Ammon's horn (tissue), 1 donor: ENCODE measurements at places on chromosomes 2 and 18.

DNA sequence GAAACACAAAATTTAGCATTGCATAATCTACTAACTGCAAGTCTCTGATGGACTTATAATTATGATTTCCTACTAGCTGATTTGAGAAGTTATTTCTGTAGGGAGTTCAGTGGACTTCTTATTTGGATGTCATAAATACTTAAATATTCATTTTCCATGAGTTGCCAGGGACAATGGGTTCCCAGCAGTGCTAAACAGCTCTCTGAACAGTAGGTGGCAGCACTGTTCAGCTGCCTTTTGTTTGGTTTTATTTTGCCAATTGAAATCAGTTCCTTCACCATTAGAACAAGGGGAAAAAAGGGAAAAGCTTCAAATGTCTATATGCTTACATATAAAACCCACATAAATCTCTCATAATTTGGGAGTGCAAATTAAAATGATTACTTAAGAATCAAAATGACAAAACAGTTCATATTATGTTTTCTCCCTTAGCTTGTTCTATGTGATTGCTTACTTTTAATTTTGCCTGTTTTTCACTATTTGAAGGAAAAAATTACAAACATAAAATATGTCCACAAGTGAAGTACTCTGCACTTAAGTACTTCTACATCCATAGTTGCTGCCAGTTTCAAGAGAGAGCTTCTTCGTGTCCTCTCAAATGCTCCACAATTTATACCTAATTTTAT lies 898.9 kb downstream of the CPS1 start:
- peak; percentile 79 for DNase-seq

GRCh38 chr18:24704946-24705630 lies 244.7 kb downstream of the HRH4 start:
- DNase-seq = no peak

DNA sequence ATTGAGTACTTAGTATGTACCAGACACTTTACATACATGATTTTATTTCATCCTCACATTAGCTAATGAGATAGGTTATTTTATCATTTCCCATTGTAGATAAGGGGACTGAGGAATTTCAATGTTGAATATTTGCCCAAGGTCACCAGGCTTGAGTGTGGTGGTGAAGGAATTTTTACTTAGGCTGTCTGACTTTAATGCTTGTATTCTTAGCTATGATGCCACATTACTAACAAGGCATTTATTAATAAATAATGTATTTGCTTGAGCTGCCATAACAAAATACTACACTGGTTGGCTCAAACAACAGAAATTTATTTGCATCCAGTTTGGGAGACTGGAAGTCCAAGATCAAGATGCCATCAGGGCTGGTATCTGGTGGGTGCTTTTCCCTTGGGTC lies 250.9 kb downstream of the GPD2 start:
- DNase-seq = no peak

DNA sequence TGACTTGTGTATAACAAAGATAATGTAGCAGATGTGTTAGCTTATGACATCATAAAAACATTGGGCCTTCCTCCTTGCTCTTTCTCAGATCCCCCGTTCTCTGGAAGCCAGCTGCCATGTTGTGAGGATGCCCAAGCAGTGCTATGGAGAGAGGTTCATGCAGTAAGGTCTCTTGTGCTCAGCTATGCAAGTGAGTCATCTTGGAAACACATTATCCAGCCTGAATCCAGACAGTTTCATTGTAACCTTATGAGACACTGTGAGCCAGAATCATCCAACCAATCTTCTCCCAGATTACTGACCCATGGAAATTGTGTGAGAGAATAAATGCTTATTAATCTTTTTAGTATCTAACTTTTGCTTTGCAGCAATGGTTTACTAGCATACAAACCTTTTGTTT lies 60.8 kb downstream of the ST6GAL2 start:
- no peak for DNase-seq

DNA sequence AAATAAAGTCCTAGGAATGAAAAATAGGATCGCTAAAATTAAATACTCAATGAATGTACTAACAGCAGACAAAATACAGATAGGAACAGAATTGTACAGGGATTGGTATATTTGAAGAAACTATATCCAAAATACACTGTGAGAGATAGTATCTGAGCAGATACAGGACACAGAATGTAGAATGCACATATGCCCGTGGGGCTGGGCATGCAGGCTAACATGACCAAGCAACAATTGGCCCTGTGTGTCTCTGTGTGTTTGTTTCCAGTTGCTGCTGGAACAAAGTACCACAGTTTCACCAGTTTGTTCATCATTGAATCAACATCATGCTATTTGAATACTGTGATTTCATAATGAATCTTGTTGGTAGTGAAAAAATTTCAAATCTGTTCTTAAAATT lies 127.6 kb downstream of the PMAIP1 start:
- peak; percentile 79 for DNase-seq

DNA sequence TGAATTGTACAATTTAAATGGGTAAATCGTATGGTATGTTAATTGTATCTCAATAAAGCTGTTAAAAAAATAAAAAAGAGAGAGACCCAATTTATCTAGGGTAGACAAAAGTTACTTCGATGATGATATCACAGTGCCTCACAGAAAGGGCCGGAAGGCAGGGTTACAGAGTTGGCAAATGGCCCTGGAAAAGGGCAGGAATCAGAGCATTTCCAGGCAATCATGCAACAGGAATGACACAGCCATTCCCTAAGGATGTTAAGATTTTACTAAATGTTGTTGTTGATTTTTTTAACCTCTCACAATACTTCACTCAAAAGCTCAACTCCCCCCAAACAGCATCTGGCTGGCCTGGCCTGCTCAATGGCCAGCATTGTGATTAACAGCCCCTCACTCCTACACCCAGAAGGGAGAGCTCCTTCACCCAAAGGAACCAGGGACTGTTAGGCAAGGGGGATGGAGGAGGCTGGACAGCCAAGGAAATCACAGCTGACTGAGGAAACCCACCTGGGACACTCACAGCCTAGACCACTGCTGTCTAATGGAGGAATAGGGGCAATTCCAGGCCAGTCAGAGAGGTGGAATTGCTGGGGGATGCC lies 7.7 kb upstream of the SP100 start:
- DNase-seq = no peak

- DNase-seq = no peak
These were observed 56.8 kb downstream of the ATOH8 start for GRCh38 chr2:85810371-85811179.

DNA sequence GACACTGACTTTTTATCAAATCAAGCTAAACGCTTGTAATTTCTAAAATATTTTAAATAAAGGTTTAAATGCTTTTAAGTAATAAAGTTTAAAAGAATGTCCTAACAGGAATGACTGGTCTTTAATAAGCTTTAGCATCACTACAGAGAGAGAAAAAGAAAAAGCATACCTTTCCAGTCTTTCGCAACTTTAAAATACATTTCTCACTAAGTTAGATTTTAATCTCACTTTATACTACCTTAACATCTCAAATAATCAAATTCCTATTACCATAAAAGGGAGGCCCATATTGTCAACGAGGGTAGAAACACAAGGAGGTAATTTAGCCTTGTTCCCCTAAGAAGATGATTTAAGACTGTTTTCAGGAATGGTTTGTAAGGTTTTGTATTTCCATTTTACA lies 80.7 kb downstream of the STRN start:
- DNase-seq = no peak

DNA sequence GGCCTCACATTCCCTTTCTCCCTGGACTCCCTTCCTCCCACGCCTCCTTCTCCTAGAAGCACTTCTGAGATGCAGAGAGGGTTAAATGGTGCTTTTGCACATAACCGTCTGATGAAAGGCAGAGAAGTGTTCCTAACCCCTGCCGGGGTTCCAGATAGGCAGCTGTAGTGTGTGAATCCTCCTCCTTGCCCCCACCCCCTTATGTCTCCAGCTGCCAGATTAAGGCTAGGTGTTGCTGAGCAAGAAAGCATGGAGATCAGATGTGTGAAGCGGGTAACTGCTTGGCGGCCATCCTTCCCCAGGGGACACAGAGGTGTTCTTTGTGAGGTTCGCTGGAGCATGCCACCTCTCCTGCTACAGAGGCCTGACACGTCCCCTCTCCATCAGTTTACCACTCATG lies 88.3 kb downstream of the NRP2 start:
- no peak for DNase-seq

- DNase-seq = no peak
These were observed 40.8 kb upstream of the FRZB start for GRCh38 chr2:182907081-182907830.

DNA sequence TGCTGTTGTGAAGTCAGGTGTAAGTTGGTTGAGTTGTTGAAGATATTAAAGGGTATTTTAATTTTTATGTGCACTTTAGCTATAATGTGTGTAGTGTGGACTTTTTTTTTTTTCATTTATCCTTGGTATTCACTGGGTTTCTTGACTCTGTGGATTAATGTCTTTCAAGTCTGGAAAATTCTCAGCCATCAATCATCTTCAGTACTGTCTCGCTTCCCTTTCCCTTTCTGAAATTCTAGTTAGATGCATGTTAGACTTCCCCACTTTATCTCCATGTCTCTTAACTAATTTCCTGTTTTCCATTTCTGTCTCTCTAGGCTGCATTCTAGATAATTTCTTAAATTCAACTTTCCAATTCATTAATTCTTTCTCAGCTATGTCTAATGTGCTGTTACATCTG lies 247.7 kb upstream of the REV1 start:
- DNase-seq = no peak

GRCh38 chr2:184689638-184690037 lies 91.3 kb downstream of the ZNF804A start:
- no peak for DNase-seq

DNA sequence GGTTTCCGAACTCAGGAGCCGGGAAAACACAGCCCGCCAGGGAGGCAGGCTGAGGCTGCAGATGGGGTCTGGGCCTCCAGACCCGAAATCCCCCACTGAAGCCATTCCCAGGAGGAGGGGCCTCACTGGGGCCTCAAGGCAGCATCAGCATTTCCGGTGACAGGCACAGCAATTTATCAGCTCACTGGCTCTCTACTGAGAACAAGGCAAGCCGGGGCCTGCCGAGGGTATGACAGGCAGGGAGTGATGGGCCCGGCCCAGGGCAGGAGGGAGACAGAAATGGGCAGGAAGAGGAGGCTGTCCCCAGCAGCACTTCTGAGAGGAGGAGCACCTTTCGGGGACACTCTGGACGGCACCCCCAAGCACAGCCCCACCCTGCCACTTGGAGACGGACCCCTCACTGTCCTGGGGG lies 12.5 kb downstream of the SDC1 start:
- no peak for DNase-seq
